ENCODE measurements at places on chromosomes 6 and 20.

- H3K36me3 ChIP-seq, result no peaks in the 10 kb centered on the region
- H3K27ac ChIP-seq, result no peak overlapping the region
- no peak for DNase-seq
- H3K4me1 ChIP-seq, result no peaks in the 10 kb centered on the region
- no peaks in the 10 kb centered on the region for H3K27me3 ChIP-seq
- H3K4me3 ChIP-seq, result no peak overlapping the region
These were observed 41.6 kb downstream of the NFATC2 start for GRCh38 chr20:51500936-51501335.

DNA sequence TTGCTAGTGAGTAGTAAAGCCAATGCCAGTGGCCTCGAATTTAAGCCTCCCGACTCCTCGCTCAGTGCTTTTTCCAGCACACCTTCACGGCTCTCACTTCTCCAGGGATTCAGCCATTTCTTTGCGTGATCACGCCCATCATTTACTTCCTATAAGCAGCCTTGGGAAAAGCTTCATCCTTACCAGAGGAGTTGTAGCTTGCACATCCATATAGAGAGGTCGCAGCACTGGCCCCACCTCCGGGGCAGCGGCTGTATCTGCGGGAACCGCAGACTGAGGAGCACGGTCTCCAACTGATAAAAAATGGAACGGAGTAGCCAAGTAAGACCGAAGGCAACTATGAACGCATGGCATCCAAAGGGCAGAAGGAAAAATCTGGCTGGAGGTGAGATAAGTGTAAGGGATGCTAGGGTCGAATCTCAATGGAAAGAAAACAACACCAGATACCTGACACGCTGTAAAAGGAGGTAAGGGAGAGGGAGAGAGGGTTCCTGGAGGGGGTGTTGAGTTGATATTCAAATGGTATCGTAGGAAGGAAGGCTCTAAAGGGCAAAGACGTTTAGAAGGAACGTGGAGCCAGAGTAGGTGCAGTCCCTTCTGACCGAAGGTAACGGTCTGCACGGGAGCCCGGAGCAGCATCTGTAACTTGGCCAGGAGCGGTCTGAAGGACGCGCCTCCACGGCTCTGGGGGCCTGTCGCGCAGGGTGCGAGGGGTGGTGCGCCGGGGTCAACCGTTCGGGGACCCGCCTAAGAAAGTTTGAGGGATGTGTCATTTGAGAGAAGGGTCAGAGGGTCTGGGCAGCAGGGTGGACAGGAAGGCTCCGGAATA lies 640 bp downstream of the NFS1 start:
- no peaks in the 10 kb centered on the region for H3K27me3 ChIP-seq
- peak; percentile 53 for DNase-seq
- peak overlapping the region; percentile 78 for H3K4me3 ChIP-seq
- peak overlapping the region; percentile 90 for H3K27ac ChIP-seq
- peaks cover 23% of the 10 kb centered on the region for H3K4me1 ChIP-seq

DNA sequence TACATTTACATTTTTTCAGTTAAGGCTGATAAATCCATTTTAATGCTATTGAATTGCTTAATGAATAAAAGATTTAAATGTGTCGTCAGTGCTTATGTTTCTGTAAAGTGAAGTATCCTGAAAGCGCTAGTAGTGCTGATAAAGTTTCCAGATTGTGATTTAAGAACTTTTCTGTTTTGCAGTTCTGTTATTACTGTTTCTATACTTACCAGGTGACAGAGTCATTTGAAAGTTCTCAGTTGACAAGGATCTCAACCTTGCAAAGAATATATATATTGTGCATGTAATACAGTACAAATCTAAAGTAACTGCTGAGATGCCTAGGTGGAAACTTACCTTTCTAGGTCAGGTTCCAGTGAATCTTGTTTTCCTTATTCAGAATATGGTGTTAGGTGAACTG lies 201.8 kb downstream of the ARID1B start:
- no peaks in the 10 kb centered on the region for H3K36me3 ChIP-seq
- no peak overlapping the region for H3K27ac ChIP-seq
- no peaks in the 10 kb centered on the region for H3K27me3 ChIP-seq
- no peaks in the 10 kb centered on the region for H3K4me1 ChIP-seq

GRCh38 chr6:148689168-148689567 lies 57.7 kb upstream of the UST start:
- no peaks in the 10 kb centered on the region for H3K36me3 ChIP-seq
- no peak overlapping the region for H3K4me3 ChIP-seq
- no peak overlapping the region for H3K27ac ChIP-seq
- H3K4me1 ChIP-seq, result no peaks in the 10 kb centered on the region
- no peak for DNase-seq
- H3K27me3 ChIP-seq, result no peaks in the 10 kb centered on the region

GRCh38 chr6:30820193-30820592 lies 64.1 kb upstream of the DDR1 start:
- H3K4me3 ChIP-seq, result no peak overlapping the region
- H3K27me3 ChIP-seq, result no peaks in the 10 kb centered on the region
- DNase-seq, result no peak
- H3K27ac ChIP-seq, result no peak overlapping the region
- peaks cover 16% of the 10 kb centered on the region for H3K4me1 ChIP-seq

DNA sequence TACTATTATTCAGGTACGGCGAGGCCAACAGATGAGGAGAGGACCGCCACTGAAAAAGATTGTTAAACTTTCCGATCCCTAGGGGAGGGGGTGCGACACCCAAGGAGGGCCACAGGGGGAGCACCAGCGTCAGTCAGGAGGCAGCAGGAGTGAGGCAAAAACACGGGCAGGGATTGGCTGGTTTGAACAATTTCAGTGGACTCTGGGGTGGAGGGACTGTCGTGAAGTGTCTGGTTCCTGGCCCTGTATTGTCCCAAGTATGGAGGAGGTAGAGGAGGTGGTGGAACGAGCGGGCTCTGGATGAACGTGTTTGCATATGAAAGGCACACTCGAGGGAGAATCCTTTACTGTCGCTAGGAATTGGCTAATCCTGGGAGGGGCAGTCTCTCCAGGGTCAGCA lies 32.5 kb upstream of the MCUR1 start:
- no peak overlapping the region for H3K4me3 ChIP-seq
- H3K4me1 ChIP-seq, result peaks cover 7% of the 10 kb centered on the region
- no peaks in the 10 kb centered on the region for H3K27me3 ChIP-seq
- H3K36me3 ChIP-seq, result no peaks in the 10 kb centered on the region

- H3K4me1 ChIP-seq, result no peaks in the 10 kb centered on the region
- H3K4me3 ChIP-seq, result no peak overlapping the region
These were observed 363.0 kb downstream of the UTRN start for GRCh38 chr6:144647971-144648651.

- H3K36me3 ChIP-seq, result no peaks in the 10 kb centered on the region
- DNase-seq, result no peak
- no peak overlapping the region for H3K4me3 ChIP-seq
- peaks cover 8% of the 10 kb centered on the region for H3K4me1 ChIP-seq
- H3K27ac ChIP-seq, result no peak overlapping the region
- no peaks in the 10 kb centered on the region for H3K27me3 ChIP-seq
These were observed 16.0 kb upstream of the IP6K3 start for GRCh38 chr6:33762713-33763112.

DNA sequence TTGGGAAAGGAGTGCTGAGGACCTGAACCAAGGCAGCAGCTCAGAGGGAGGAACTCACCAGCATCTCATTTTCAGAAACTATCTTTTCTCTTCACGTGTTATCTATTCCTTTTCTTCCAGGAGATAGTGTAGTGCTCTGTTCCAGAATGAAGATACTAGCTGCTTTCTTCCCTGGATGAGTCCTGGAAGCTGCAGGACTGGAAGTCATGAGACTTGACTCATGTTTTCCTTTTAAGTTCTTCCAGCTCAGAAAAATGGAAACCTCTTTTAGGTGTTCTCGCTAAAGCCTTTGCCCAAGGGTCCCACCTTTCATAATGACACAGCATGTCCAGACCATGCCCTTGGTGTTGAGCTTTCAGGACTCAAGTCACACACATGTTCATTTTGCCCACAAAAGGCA lies 106.7 kb downstream of the UNC5CL start:
- H3K4me3 ChIP-seq, result no peak overlapping the region
- no peak overlapping the region for H3K27ac ChIP-seq
- H3K4me1 ChIP-seq, result no peaks in the 10 kb centered on the region
- no peaks in the 10 kb centered on the region for H3K36me3 ChIP-seq
- no peaks in the 10 kb centered on the region for H3K27me3 ChIP-seq

DNA sequence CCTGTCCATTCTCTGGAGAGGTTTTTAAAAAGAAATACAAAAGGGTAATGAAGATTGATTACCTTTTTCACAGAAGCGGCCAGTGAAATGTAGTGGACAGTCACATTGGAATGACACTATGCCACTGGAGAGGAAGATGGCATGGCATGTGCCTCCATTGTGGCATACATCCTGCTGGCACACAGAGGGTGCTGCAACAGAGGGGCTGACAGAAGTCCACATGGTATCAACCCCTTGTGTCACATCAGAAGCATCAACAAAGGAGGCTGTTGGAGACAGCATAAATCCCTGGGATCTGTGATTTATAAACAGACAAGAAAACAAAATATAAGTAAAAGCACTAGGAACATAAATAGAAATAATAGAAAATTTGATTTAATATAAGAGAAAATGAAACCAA lies 594.9 kb downstream of the PHF3 start:
- H3K27ac ChIP-seq, result no peak overlapping the region
- H3K4me1 ChIP-seq, result no peaks in the 10 kb centered on the region
- H3K27me3 ChIP-seq, result no peaks in the 10 kb centered on the region
- no peaks in the 10 kb centered on the region for H3K36me3 ChIP-seq
- no peak for DNase-seq
- no peak overlapping the region for H3K4me3 ChIP-seq

DNA sequence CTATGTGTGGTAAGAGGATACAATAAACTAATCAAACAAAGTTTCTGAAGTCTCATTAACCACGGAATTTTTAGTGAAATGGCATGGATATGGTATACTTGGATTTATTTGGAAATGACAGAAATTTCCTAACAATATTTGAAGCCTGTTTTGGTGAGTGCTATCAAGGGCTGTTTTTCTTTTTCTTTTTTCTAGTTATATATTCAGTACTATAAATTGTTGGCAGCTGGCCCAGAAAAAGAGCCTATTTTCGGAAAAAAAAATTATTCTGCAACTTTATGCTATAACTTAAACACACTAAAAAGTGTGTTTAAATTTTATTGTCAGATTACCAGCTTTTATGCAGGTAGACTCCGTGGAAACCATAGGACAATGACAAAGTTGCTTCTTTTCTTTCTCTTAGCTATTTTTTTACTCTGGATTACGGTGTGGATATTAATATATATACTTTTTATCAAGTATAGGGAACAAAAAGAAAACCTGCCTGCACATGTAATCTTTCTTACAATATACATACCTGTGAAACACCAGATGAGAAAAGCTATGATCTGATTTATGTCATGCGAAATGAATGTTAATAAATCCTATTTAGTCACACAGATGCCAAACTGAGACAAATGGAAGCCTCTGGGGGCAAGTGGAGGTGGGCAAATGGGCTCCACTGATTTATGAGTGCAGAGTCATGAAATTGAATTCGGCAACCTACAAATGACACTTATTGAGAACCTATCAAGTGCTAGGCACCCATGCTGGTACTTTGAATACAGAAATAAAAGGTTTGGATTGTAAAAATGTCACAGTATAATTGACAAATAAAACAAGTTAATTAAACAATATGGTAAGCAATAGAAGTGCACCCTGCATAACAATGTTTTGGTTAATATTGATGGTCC lies 919.5 kb upstream of the FLRT3 start:
- H3K27ac ChIP-seq, result no peak overlapping the region
- no peaks in the 10 kb centered on the region for H3K36me3 ChIP-seq
- H3K4me3 ChIP-seq, result no peak overlapping the region
- no peak for DNase-seq

- no peak overlapping the region for H3K4me3 ChIP-seq
- H3K4me1 ChIP-seq, result no peaks in the 10 kb centered on the region
- DNase-seq, result no peak
- H3K27me3 ChIP-seq, result no peaks in the 10 kb centered on the region
- H3K27ac ChIP-seq, result no peak overlapping the region
These were observed 568.7 kb upstream of the MARCKS start for GRCh38 chr6:113288409-113288808.

DNA sequence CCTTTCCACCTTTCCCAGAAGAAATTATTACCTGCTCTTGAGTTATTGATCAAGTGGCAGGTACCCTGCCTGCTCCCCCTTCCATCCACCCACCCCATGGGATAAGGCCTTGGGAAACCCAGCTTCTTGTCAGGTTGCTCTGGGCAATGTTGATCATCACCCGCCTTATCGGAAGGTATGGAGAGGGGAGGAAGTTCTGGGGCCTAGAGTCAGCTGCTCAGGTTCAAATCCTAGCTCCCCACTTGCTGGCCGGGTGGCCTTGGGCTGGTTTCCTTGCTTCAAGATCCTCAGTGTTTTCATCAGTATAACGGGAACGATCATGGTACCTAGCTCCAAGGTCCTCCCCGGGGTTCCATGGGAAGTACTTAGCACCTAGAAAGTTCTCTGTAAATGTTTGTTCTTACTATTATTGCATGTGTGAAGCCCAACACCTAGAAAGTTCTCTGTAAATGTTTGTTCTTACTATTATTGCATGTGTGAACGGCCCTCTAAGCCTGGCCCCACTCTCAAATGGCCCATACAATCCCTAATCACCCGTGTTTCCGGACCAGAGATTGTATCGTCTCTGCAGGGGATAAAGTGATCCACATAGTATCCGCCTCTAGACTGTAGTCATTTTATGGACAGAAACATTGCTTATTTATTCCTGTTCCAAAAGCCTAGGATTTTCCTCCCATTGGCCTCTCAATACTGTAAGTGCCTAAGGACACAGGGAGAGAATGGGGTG lies 1.1 kb upstream of the PREX1 start:
- peaks cover 11% of the 10 kb centered on the region for H3K4me1 ChIP-seq
- no peak for DNase-seq
- H3K27ac ChIP-seq, result no peak overlapping the region
- peak overlapping the region; percentile 61 for H3K4me3 ChIP-seq
- no peaks in the 10 kb centered on the region for H3K36me3 ChIP-seq

DNA sequence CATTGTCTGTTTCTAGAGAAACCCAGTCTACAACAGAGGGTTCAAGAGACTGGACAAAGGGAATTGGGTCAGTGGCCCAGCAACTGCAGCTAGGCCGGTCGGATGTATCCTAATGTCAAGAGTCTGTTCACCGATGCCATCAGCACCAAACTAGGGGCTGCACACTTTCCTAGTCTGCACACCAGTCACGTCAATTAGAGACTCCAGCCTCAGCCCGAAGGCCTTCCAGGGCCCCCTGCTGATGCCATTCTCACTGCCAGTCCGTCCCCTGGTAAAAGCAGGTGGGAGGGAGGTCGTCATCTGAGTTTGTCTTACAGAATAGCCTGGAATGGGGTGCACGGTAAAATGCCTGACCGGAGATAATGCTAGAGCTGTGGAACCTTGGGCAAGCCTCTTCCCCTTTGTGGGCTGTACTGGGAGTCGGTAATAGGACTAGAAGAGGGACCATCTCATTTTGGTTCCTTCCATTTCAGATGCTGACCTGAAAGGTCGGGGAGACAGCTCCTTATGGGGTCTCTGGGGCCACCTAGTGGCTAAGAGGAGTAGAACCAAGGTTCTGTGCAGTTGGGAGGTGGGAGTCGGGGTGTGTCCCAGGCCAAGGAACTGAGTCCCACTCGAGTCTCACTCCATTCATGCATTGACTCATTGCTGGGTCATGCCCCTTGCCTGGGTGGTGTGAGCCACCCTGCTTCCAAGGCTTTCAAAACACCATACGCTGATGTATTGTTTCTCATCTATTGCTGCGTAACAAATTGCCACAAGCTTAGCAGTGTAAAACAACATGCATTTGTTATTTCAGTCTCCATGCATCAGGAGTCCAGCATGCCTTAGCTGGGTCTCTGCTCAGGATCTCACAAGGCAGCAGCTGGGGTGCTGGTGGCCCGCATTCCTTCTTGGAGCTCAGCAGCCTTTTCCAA lies 5.1 kb downstream of the SOX12 start:
- peak; percentile 78 for DNase-seq
- H3K27me3 ChIP-seq, result no peaks in the 10 kb centered on the region
- no peaks in the 10 kb centered on the region for H3K36me3 ChIP-seq
- peaks cover 31% of the 10 kb centered on the region for H3K4me1 ChIP-seq
- H3K27ac ChIP-seq, result peak overlapping the region; percentile 29
- H3K4me3 ChIP-seq, result no peak overlapping the region

GRCh38 chr6:40722553-40723258 lies 135.5 kb upstream of the LRFN2 start:
- no peaks in the 10 kb centered on the region for H3K36me3 ChIP-seq
- peaks cover 14% of the 10 kb centered on the region for H3K4me1 ChIP-seq

All from sigmoid colon (tissue), 7 donors.